CD8-positive, alpha-beta memory T cell (primary cell): ENCODE measurements at places on chromosomes 11 and 22.

- DNase-seq, result no peak
Observed at GRCh38 chr22:39999144-39999757, 4.5 kb downstream of the FAM83F start.

DNA sequence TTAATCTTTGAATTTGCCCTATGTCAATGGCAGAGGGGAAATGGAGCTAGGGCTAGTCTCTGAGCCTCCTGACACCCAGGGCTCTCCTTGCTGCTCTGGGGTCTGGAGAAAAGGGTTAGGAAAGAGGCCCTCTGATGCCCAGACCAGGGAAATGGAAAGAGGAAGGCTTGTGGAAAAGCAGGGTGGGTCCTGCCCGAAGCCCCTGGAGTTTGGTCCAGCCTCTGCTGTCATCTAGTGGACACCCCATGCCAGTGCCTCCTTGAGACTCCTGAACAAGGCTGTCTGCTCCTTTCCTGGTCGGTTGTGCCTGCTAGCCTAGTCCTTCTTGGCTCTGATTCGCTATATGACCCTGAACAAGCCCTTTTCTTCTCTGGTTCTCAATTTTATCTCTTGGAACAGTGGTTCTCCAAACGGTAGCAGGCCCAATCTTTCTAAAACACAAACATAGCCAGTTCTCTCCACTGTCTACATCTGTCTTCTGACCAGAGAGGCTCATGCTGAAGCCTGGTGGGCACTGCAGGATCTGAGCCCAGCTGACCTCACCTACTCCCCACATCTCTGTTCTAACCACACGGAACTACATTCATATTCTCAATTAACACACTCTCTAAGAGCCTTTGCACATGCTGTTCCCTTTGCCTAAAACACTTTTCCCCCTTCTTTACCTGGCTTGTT, 8.8 kb upstream of the PLA2G3 start:
- no peak for DNase-seq

DNA sequence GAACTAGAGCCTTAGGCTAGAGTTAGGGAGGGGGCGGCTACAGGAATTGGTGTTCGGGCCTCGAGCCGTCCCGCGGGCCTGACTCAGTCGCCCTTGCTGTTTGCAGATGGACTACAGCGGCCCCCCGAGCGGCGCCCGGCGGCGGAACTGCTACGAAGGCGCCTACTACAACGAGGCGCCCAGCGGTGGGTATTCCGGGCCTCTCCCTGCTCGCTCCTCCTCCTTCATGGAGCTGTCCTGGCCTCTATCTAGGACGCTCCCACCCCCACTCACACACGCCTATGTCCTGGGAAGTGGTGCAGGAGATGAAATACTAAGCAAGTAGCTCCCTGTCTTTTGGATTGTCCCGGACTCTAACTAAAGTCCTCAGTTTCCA, 1.4 kb downstream of the MYOD1 start:
- DNase-seq, result peak; percentile 11

- DNase-seq, result no peak
Observed at GRCh38 chr11:104136861-104137260, 27.1 kb downstream of the PDGFD start.

DNA sequence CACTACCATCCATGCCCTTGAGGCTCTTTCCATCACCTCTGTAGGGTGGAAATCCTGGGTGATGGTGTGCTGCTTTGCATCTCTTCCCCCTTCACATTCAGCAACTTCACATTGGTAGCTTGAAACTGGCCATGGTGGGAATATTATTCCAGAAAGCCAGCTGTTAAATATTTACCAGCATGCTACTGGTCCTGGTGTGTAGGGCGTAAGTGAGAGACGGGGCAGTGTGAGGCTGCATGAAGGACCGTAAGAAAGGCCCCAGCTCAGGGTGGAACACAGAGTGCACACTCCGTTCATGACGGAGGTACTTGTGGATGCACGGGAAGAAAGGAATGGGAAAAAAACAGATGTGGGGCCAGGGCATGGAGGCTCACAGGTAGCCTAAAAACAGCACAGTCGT, 121.3 kb downstream of the PKNOX2 start:
- no peak for DNase-seq

- no peak for DNase-seq
Observed at GRCh38 chr11:67408437-67409200, 4.7 kb downstream of the TBC1D10C start.

DNA sequence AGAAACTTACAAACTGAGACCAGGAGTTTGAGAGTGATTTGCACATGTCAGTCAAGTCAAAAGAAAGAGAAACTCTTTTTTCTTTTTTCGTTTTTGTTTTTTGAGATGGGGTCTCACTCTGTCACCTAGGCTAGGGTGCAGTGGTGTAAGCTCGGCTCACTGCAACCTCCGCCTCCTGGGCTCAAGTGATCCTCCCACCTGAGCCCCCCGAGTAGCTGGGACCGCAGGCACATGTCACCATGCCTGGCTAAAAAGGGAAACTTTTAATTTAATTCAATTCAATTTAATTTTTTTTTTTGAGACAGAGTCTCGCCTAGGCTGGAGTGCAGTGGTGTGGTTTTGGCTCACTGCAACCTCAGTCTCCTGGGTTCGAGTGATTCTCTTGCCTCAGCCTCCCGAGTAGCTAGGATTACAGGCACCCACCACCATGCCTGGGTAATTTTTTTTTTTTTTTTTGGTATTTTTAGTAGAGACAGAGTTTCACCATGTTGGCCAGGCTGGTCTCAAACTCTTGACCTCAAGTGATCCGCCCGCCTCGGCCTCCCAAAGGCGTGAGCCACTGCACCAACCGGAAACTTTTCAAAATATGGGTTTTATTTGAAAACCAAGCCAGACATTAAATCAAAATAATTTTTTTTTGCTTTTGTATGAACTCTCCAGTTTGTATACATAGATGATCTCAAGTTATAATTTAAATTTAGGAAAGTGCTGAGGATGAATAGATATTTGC, 9.9 kb downstream of the UCP3 start:
- DNase-seq, result no peak

- DNase-seq, result no peak
Observed at GRCh38 chr11:77474684-77475060, 778 bp upstream of the PAK1 start.

DNA sequence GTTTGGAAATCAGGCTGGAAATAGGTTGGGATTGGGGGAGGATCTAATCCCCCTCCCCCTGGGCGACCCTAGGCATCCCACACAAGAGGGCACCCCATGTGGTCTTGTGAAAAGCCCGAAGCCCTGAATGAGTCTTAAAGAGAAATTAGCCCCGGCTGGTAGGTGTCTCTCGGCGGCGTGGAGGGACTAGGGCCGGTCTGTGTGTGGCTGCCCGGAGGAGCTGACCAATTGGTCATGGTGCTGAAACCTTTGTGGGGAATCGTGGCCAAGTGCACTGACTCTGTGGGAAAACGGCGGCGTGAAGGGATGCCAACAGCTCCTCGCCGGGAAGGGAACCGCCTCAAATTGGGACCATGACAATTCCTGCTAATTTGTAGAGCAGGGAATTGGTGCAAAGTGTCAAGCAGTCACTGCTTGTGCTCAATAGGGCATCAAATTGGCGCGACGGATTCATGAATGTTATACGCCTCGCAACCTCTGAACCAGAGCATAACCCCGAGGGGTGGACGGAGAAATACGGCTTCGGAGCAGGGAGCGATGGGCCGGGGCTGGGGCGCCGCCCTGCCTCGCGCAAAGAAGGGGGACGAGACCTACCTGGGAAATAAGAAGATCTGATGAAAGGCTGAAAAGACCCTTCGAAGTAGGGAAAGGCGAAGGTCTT, 1.5 kb downstream of the DBX1 start:
- DNase-seq, result no peak

DNA sequence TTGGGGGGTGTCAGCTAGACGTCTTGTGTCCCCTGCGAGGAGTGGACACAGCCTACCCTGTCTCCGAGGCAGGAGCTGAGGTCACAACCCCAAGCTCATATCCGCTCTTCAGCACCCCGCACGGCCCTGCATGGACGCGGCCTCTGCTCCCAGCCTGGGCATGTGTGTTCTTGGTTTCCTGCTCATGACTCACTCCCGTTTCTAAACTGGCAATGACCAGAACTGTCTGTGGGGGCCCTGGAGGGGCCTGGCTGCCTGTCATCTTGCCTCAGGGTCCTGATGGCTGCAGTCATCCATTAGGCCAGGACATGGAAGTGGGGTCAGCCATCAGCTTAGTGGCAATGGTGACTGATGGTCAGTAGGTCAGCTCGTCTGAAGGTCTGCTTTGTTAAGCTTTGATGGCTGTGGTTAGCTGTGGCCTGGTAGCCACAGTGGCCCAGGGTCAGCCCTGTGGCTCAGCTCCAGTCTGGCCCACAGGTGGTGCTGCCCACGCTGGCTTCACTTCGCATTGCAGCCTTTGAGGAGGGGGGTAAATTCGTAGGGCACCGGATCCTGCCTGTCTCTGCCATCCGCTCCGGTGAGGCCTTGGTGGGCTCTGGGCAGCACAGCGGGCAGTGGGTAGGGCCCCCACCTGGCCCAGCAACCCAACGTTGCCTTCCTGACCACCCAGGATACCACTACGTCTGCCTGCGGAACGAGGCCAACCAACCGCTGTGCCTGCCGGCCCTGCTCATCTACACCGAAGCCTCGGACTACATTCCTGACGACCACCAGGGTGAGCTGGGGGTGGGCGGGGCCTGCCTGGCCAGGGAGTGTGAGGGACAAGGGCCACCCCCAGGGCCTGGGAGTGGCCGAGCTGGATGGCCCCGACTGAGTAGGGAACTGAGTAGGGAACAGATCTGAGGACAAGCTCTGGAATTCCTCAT, 12.0 kb downstream of the PLCB3 start:
- DNase-seq, result no peak

DNA sequence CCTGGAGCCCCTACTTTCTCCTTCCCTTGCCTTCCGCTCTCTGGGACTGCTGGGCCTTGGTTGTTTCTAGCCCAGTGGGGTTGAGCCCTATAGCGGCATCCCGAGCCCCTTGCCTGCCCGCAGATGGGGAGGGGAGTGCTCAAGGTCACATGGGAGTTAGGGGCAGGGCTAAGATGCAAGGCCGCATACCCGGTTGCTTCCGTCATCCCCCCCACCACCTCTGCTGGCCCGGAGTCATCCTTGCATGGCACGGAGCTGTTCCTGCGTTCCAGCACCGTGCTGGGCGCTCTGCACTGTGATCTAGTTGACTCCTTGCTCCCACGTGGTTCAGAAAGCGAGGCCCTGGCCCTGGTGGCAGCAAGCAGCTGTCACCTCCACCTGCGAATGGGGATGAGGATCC, 18.0 kb downstream of the FLRT1 start:
- no peak for DNase-seq

GRCh38 chr22:40193429-40194421, 16.0 kb downstream of the TNRC6B start:
- DNase-seq, result no peak

DNA sequence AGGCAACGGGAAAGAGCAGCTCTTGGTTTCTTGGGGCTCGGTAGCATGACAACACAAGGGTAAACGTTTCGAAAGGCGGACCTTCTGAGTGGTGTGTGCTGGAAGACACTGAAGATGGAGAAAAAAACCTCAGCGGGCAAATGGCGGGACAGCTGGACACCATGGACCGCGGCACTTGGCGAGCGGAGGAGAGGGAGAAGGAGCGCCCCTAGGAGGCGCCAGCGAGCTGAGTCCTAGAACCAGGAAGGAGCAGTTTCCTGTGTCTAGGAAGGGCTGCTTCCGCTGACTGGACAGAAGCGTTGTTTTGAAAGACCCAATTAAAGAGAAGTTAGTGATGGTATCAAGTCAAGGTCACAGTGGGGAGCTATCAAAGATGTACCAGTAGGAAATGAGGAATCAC, 44.0 kb upstream of the OPCML start:
- no peak for DNase-seq

DNA sequence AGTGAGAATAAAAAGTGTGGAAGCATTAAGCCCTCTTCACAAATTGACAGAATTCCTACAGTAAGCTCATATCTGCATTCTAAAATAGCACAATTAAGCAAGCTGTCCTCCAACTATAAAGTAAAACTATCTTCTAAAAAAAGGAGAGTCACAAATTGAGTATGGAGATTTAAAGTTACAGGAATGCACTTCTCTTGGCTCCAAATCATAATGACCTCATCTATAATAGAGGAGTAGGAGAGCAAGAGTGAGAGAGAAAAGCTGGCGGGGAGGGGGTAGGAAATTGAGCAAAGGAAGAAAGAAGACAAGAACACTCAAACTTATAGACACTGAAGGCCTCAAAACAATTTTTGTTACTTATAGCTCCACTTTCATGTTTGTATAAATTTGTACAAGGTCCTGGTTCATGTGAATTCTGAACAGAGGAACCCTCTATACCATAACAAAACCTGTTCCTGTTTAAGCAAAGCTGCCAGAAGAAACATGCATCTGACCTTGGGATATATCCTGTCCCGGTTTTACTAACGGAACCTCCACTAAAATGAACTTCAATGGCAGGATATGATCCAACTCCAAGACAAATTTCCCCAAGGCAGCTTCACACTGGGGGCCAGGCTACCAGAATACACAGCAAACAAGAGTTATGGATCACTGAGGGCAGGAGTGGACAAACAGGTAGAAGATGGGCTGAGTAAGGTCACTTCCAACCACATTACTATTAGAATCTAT, 37.2 kb downstream of the SLC35F2 start:
- no peak for DNase-seq

GRCh38 chr22:35308480-35309021, 8.9 kb downstream of the TOM1 start:
- DNase-seq, result no peak

GRCh38 chr11:27694992-27695391, 5.3 kb downstream of the BDNF start:
- DNase-seq, result no peak

DNA sequence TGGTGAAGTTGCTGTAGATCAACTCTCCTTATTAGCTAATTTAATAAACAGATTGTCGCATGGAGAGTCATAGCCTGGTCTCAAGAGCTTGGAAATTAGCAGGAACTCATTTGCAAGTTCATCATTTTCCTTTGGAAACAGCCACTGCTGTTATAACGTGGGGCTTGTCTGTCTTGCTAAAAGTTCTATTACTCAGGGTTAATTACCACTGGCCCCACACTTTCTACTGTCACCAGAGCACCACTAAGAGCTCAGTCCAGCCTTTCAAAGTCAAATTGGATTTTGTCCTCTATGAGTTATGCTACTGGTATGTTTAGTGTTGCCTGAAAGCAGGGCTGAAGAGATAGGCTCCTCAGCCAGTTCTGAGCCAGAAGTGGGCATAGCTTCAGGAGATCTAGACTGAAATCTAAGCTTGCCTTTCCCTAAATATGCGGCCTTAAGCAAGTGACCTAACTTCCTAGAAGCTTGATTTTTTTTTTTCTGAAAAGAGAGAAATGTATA, 292.2 kb downstream of the INSC start:
- DNase-seq, result no peak

- DNase-seq, result no peak
Observed at GRCh38 chr11:94130298-94131046, 1.8 kb downstream of the PANX1 start.

- DNase-seq, result no peak
Observed at GRCh38 chr11:44376423-44376822, 66.5 kb upstream of the ALX4 start.

DNA sequence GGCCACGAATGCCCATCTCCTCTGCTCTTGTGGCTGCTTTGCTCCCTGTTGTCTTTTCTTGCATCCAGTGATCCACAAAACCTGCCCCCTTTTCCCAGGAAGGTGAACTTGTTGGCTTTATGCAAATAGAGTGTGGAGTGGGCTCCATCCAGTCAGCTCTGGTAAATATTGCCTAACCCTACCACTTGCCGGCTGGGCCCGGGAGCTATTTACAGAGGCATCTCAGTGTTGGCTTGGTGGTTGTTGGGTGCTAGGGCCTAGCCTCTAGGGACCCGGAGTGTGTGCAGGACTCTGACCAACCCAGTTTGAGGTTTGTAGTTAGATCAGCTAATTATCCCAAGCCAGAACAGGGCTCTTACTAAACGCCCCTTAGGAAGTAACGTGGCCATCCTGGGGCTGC, 40.8 kb upstream of the TLCD5 start:
- no peak for DNase-seq
